ENCODE measurements at places on chromosomes 5 and 9.

- peak; percentile 21 for DNase-seq
Measured at GRCh38 chr5:100004969-100005368, 530.2 kb upstream of the FAM174A start.

- DNase-seq: no peak
Measured at GRCh38 chr9:107044872-107045271, 181.9 kb downstream of the ZNF462 start.

DNA sequence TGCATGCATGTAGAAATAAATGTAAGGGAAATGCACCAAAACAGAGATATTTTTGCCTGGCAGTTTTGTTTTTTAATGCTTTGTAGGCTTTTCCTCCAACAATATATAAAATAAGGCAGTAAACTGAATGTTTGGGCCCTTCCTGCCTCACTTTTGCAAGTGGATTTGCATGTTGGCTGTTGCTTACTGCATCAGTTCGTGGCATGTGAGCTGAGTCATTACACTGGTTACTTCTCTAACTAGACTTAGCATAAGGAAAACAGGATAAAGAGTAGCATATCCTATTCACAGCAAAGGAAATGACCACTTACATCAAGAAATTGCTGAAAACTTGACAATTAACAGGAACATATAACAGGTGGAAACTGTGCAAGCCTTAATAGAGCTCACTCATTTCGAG, 113.4 kb downstream of the TLE1 start:
- no peak for DNase-seq

- DNase-seq: no peak
Measured at GRCh38 chr9:7967851-7968250, 168.3 kb upstream of the DMAC1 start.

GRCh38 chr5:163914910-163915309, 409.5 kb downstream of the MAT2B start:
- no peak for DNase-seq

GRCh38 chr5:170757182-170757601, 26.3 kb upstream of the GABRP start:
- DNase-seq: peak; percentile 52

- DNase-seq: no peak
Measured at GRCh38 chr9:77438653-77439052, 209.5 kb downstream of the GNA14 start.

GRCh38 chr5:139975942-139976341, 67.2 kb downstream of the NRG2 start:
- no peak for DNase-seq

DNA sequence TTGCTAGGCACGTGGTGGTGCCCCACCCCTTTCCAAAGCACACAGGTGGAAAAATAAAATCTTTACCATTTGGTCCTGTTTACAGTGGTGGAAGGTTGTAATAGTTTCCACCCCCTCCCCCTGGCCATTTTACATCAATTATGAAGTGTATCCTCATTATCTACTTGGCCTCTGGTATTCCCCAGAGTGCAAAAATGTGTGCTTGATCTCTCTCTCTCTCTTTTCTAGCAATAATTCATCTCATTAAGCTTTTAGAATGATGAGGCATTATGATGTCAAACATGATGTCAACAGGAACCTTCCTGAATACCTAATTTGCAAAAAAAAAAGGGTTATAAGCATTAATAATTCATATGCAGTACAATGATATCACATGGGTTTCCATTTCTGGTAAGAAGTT, 3.1 kb downstream of the PDE8B start:
- no peak for DNase-seq

- DNase-seq: peak; percentile 77
Measured at GRCh38 chr5:137220523-137220927, 278.6 kb downstream of the SPOCK1 start.

- DNase-seq: no peak
Measured at GRCh38 chr5:178625679-178626483, 969 bp downstream of the CLK4 start.

DNA sequence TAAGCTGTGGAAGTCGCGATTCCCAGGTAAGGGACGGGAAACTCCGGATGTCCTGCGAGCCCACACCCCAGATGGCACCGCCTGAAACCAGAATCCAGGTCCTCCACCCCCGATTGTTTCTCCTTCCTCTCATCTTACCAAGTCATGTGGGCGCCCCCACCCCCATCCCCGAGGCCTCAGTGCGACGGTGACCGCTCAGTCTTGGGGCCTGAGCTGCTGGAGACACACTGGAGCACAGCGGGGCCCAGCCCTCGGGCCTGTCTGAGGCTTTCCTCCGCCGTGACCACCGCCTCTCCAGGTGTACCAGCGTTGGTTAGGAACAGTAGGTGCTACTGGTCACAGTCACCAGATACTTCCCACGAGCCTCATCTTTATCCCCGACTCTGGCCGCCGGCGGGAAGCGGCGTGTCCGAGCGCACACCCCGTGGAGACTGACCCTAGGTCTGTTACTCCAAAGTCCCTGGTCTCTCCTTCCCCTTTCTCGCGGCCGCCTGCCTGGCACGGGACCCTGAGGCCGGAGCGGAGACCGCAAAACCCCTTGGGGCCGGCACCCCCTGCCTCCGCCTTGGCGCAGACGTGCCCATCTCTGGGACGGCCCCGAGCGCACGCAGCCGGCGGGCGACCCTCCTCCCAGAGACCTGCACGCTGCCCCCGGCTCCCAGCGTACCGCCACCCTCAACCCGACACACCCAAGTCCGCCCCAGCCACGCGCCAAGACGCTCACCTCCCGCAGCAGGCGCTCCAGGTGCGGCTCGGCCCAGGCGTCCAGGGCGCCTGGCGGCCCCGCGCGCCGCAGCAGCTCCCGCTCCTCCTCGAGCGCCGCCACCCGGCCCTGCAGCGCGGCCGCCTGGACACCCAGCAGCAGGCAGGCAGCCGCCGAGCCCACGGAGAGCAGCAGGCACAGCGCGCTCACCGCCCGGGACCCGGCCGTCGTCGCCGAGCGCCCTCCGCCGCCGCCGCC, 733 bp downstream of the COL23A1 start:
- no peak for DNase-seq

- no peak for DNase-seq
Measured at GRCh38 chr9:14903040-14903439, 7.2 kb downstream of the FREM1 start.

DNA sequence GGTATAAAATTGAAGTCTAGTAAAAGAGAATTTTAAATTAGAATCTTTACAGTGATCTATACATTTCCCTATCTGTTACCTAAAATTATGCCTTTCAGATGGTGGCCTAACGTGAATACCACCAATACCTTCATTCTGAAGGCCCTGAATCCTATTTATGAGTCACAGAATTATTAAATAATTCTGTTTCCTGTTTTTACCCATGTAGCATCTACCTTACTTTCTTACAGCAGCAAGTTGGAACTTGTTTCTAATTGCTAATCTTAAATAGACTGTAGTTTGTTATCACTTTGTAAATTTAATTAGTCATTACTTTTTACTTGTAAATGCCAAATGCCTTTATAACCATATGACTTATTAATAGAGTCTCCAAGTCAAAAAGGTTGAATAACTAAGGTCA, 135.0 kb downstream of the PDE4D start:
- DNase-seq: no peak

- no peak for DNase-seq
Measured at GRCh38 chr9:94445863-94446262, 109.0 kb upstream of the PCAT7 start.

DNA sequence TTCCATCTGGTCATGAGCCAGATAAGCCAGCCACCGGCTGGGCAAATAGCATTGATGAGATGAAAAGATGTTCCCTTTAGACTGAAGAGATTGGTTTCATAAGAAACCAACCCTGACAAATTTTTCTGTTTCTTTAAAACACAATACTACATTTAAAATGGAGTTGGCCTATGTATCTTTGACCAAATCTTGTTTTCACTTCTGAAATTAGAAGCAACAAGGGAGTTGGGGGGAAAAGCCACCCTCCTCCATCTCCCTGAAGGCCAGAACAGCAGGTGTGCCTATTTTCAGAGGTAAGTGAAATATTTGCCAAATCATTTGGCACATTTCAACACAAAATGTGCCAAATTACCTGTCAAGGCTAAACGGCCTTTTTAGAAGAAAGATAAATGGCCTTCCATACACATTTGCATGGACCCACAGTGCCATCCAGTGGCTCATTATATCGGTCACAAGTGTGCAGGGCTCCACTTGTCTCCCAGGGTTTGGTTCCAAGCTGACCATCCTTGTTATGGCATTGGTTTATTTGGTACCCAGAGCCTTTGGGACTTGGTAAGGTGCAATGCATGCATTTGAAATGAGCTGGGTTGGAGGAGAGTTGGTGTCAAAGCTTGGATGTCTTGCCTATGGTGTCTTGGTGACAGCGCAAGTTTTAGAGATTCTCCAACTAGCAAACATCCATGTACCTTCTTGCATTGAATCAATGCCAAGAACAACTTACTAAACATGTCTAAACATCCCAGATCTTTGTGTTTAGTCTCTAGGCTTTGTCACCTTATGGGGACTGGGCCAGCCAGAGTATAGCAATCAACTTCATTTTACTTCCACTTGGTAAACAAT, 372.0 kb upstream of the KIF2A start:
- DNase-seq: no peak

DNA sequence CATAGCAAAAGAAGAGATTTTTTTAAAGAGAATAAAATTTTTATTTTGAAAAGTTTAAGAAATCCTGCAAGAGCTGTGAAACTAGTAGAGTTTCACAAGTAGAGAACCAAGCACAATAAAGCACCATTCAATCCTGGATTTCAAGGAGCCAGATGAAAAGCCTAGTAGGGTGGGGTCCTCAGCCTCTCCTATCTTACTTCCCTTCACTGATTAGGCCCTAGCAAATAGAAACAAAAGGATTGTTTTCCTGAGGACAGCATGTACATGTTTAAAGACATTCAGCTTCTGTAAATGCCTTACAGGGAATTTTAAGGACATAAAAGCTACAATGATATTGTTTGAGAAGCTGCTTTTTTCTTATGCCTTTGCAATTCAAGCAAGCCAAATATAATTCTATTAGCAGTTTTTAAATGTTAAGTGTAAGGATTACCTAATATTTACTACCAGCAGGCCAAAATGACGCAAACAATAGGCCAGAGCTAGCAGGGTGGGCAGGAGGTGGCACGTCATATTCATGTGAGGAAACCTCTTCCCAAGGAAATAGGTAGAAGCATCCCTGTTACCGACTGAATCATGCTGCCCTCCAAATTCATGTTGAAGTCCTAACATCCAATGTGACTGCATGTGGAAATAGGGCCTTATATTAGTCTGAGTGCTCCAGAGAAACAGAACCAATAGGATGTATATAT, 337.6 kb downstream of the MLLT3 start:
- no peak for DNase-seq

GRCh38 chr5:87110721-87111120, 157.0 kb upstream of the RASA1 start:
- DNase-seq: no peak

DNA sequence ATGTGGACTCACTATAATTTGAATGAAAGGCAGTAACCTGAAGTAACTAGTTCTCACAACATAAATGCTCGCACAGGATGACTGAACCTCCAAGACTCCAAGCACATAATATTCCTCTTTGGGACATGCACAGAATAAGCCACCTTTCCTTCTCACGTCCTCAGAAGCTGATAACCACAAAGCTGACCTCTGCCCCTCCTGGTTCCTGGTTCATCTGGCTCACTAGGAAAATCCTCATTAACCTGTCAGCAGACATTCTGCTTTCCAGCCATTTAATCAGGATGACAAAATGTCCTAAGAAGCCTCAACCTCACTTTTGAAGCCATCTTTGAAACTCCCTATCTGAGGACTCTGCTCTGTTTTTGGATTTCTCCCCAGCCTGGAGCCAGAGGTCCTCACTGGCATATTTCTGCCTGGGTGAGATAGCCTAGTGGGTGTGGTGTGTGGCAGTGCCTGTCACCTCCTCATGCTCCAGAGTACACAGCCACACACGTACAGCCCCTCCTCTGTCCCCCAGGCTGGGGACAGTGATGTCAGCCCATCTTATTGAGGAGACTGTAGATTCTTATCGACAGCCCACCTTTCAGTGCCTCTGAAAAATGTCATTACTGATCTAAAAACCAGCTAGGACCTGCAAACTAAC, 10.3 kb downstream of the ANKH start:
- no peak for DNase-seq

- DNase-seq: no peak
Measured at GRCh38 chr9:92666912-92667532, 2.9 kb downstream of the IPPK start.

GRCh38 chr5:133397990-133398645, 214.2 kb downstream of the FSTL4 start:
- no peak for DNase-seq

- DNase-seq: no peak
Measured at GRCh38 chr9:113579283-113580040, 115.9 kb downstream of the RGS3 start.

DNA sequence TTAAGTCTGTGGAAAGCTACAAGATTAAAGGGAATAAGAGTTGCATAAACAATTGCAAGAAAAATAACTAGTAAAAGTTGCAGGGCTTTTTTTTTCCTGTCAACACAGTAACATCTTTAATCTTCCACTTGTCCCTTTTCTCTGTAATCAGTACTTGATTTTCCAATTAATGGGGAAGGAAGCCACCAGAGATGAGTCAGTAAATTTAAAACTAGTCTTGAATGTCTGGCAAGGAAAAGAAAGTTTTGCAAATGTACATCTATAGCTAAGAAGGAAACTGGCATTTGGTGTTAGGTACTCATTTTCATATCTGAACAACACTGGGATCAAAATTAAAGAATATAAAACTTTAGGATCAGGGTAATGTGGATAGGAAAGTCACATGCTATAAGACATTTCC, 17.1 kb downstream of the DAP start:
- no peak for DNase-seq
